ENCODE measurements at places on chromosomes 2 and 18.

GRCh38 chr2:232761301-232761907 is 15.0 kb downstream of the KCNJ13 start:
- DNase-seq: no peak

GRCh38 chr2:141493936-141494335 is 636.9 kb downstream of the LRP1B start:
- DNase-seq: no peak

DNA sequence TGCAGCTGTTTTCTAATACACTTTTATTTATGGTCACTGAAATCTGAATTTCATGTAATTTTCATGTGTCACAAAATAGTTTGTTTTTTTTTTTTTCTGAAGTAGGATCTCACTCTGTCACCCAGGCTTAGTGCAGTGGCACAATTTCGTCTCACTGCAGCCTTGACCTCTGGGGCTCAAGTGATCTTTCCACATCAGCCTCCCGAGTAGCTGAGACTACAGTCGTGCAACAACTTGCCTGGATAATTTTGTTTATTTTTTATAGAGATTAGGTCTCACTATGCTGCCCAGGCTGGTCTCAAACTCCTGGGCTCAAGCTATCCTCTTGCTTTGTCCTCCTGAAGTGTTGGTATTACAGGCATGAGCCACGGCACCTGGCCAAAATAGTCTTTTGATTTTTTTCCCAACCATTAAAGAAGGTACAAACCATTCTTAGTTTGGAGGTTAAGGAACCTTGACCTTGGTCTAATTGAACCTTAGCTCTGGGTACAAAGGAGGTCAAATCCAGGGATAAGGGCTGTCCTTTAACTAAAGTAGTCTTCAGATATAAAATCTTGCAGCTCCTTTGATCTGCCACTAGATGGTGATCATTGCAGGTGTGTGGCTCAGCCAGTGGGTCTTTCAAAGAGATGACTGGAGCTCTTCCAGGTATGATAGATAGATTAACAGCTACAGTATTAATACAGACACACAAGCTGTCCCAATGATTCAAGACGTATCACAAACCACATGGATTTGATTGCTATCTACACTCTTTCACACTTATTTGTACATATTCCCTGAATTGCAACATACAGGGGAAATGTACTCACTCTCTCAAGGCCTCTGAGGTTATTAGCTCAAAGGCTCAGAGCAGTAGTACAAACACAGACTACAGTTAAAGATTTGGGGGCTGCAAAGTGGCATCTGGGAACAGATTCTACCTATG is 4.7 kb upstream of the KRCC1 start:
- DNase-seq: no peak

DNA sequence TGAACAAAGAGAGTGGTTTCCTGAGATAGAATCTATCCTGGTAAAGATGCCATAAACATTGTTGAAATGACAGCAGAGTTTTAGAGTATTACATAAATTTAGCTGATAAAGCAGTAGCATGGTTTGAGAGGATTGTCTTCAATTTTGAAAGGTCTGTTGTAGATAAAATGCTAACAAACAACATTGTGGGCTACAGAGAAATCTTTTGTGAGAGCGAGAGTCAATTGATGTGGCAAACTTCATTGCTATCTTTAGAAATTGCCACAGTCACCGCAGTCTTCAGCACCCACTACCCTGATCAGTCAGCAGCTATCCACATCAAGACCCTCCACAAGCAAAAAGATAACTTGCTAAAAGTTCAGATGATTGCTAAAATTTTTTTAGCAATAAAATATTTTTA is 17.5 kb downstream of the VRK2 start:
- no peak for DNase-seq

DNA sequence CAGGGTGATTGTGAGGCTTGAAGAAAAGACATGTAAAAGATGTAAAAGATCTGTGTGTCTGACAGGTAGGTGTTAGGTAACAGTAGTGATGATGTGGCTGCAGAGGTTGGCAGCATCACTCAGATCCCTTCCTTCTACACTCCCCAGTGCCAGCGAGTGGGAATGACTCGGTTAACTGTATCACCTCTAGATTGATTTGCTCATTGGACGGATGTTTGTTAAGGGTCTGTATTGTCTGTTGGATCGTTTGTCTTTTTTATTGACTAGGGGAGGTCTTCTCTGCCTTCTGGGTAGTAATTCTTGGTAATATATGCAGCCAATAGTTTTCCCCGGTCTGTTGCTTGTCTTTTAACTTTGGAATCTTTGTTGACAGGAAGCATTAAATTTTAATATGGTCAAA is 44.8 kb upstream of the CNGA3 start:
- DNase-seq: no peak

GRCh38 chr2:58594762-58595161 is 353.6 kb upstream of the FANCL start:
- DNase-seq: no peak

DNA sequence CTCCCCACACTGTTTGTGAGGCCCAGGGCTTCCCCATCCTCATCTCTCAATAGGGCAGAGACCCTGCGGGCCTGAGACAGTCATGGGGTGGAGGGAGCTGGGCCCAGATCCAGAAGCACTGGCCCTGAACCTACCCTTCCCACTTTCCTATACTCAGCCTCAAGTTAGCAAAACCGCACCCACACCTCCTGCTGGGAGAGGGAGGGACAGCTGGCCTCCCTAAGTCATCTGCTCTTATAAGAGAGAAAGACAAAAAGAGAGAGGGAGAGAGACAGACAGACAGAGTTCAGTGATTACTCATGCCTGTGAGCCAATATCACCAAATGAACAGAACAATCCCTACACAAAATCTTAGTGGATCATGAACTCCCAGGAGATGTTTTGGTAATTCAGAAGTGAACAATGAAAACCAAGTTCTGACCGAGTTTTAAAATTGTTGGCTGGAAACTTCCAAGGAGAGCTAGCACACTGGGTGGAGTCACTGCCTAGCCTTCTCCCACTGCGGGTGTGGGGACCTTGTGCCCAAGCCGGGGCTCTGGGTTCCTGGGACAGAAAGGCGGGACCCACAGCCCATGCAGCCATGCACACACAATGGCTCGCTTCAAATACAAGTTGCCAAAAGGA is 130.5 kb downstream of the PXDN start:
- DNase-seq: no peak

DNA sequence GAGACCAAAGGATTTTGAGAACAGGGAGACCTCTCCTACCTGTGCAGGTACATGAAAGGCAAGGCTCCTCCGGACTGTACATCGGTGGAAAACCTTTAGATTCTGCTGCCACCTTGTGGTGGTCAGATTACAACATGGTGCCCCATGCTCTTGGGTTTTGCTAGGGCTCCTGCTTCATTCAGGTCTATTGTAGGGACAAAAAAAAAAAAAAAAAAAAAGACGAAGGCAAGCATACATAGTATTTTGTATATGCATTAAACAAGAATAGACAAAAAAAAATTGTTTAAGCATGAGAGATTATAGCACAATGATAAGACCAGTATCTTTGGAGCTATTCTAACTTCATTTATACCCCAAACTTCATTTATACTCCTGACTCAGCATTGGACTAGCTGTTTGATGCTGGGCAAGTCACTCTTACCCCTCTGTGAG is 27.4 kb upstream of the SPR start:
- peak; percentile 28 for DNase-seq

DNA sequence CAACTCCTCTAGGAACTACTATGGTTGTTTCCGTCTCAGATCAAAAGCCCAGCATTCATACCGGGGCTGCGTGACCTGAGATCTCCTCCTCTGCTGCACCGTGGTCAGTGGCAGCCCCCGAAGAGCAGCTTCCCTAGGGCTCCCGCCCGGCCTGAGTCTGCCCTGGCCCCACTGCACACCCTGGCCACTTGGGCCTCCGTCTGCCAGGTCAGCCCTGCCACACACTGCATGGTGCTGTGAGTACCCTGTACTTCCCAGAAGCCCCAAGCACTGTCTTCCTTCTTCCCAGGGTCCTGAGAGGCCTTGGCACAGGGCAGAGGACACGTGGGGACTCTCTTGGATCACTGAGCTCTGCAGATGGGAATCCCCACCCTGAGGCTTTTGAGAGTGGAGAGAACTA is 81.5 kb upstream of the GPC1 start:
- DNase-seq: no peak

DNA sequence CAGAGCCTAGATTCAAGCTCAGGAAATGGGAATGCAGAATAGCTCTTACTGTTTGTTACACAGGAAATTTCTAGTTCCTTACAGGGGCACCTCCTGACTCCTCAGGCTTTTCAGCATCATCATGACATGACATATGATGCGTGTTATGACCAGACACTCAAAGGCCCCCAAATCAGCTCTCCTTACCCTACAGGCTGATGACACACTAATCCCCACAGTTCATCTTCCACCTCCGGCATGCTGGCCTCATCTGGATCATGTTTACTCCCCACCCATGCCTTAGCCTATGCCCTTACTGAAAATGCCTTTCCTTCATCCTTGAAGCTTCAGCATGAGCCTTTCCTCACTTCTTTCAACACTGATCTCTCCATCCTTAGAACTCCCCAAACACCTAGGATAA is 356.9 kb downstream of the SETBP1 start:
- no peak for DNase-seq

DNA sequence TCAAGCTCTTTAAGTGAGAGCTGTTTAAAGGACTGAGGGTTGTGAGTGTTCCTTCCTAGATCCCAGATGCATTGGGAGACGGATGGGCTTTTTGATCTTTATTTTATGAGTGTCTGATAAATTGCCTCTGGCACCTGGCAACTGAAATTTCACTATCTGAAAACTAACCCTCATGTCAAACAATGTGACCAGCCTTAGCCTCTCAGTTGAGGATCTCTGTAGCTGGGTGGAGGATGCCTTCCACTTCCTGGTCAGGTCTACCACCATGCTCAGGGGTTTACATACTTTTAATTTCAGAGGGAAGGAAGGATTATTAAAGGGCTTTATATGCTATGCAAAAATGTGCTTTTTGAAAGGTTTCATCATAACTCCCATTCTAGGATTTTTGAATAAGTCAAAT is 70.5 kb upstream of the NT5C1B start:
- no peak for DNase-seq

GRCh38 chr2:213544940-213545339 is 260.7 kb downstream of the SPAG16 start:
- no peak for DNase-seq

DNA sequence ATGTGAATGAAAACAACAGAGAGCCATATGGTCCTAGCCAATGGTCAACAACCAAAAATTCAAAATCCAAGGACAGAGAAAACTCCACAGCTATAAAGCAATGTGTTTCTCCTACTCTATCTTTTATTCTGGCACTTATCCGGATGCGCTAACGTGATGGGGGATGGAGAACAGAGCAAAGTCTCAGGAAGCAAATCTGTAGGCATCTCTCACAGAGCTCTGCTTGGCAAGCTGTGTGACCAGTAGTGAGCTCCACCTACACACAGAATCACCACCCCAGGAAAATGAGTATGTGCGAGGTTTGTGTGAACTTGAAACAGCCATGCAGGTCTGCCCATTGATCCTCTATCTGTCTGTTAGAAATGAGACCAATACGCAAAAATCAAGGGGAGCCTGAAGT is 584.3 kb downstream of the BCL11A start:
- no peak for DNase-seq

- DNase-seq: no peak
These were observed 9.9 kb upstream of the RAPGEF4 start for GRCh38 chr2:172725746-172726145.

DNA sequence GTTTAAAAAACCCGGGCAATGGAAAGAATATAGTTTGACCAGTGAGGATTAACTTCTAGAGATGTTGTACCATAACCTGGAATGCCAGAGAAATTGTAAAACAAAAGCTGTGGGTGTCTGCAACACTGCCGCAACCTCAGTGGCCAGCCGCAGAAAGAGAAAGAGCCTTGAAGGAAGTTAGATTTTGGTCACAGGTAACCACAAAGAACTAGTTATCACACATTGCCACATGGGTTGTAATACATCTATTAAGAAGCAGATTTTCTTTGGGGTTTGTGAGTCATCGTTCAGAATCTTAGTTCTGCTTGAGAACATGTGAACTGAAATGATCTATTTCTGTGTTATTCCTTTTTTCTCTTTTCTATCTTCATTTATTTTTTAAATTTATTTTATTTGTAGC is 222.9 kb upstream of the AGAP1 start:
- peak; percentile 6 for DNase-seq

GRCh38 chr2:237011206-237011795 is 74.4 kb upstream of the COPS8 start:
- DNase-seq: no peak

DNA sequence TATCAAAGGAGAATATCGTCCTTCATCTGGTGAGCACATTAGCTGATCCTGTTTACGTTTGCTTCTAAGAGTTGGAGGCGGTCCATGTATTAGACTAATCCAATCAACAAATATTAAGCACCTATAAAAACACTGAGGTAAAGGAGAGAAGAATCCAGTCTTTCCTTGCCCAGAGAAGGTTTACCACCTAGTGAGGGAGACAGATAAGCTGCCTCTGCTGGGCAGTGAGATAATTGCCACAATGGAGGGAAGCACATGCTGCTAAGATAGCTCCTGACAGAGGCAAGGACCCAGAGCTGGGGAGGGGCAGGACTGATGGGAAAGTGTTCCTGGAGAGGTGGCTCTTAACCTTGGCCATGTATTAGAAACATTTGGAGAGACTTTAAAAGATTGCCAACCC is 36.7 kb upstream of the ST8SIA5 start:
- DNase-seq: no peak

DNA sequence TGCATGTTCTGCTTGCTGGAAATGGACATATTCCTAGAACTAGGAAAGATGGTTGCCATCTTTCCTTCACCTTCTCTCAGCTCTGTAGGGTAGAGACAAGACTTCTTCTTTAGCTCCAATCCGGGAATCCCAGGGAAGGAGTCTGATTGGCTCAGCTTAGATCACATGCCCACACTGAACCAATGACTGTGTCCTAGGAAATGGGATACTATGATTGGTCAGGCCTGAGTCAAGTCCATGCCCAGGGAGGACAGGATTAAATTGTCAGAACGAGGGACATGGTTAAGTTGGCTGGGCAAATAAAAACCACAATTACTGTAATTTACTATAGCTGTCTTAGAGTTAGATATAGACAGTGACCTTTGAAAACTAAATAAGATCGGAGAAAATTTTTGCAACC is 31.4 kb downstream of the SEMA4F start:
- no peak for DNase-seq

- no peak for DNase-seq
These were observed 67.4 kb downstream of the BIN1 start for GRCh38 chr2:127039387-127040031.

GRCh38 chr2:19272039-19272438 is 86.4 kb downstream of the OSR1 start:
- DNase-seq: no peak

GRCh38 chr2:47833516-47833968 is 50.6 kb downstream of the MSH6 start:
- DNase-seq: no peak

DNA sequence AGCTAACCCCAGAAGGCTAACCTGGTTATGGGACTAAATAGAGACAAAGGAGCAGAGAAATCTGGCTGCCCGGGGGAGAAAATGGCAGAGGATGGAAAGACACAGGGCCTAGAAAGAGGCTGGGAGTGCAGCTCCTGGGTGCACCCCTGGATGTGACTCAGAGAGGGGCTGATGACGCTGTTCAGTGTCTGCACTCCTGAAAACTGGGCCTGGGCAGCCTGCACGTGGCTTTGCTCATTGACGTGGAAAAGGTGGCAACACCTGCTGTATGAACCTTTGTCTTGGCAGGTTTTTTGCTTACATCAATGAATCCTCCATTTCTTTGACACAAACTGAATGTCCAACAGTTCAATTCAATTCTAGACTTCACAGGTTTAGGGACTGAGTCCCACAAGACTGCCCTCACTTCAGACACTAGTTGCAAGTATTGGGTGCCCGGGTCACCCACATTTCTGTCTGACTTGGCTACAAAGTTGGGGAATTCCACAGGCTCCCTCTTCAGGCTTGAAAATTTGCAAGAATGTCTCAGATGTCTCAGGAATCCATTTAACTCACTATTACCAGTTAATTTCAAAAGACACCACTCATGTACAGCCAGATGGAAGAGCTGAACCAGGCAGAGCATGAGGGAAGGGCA is 47.3 kb upstream of the PUM2 start:
- DNase-seq: no peak
